Cardiac muscle cell (in vitro differentiated cells and primary cell): ENCODE measurements at places on chromosomes 5 and 9.

- DNase-seq: no peak
- H3K27ac ChIP-seq: no peak overlapping the region
- H3K4me1 ChIP-seq: no peaks in the 10 kb centered on the region
- no peaks in the 10 kb centered on the region for H3K36me3 ChIP-seq
Measured at GRCh38 chr5:12902611-12903010, 998.4 kb upstream of the CTNND2 start.

GRCh38 chr9:131667576-131667975 lies 72.3 kb downstream of the RAPGEF1 start:
- H3K27ac ChIP-seq: no peak overlapping the region
- no peaks in the 10 kb centered on the region for H3K36me3 ChIP-seq
- H3K4me3 ChIP-seq: no peak overlapping the region

DNA sequence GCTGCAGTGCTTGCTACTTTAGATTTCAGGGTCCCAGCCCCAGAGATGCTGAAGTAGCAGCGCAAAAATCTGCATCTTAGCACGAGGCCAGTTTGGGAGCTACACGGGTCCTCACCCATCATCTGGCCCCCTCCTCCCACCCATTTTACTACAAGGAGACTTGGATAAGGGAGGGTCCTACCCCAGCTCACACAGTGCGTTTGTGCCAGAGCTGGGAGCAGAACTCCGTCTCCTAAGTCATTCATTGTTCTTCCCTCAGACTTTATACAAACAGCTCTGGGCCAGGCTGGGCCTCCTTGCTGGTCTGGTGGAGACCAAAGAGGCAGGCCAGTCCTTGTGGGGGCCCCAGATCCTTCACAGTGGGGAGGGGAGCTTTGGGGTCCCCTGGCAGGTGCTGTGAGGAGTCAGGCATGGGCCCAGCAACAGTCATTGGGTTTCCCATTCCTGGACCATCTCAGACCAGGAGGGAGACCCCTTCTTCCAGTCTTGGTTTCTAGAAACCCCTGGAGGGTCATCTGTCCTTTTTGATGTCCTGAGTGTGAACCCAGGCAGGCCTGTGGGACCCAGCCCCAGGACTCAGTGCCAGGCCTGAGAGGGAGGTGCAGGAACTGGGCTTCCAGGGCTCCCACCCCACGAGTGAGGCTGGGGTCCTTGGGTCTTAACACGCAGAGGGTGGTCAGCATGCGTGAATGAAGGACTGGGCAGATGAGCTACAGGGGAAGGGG lies 2.3 kb upstream of the IL17B start:
- H3K27me3 ChIP-seq: no peaks in the 10 kb centered on the region
- H3K27ac ChIP-seq: peak overlapping the region; percentile 99
- peaks cover 50% of the 10 kb centered on the region for H3K4me1 ChIP-seq
- no peak overlapping the region for H3K4me3 ChIP-seq

GRCh38 chr9:3916411-3916810 lies 383.5 kb downstream of the GLIS3 start:
- H3K36me3 ChIP-seq: no peaks in the 10 kb centered on the region
- no peak overlapping the region for H3K27ac ChIP-seq
- H3K4me3 ChIP-seq: no peak overlapping the region
- no peaks in the 10 kb centered on the region for H3K27me3 ChIP-seq
- DNase-seq: no peak

- no peaks in the 10 kb centered on the region for H3K27me3 ChIP-seq
- H3K36me3 ChIP-seq: peaks cover 32% of the 10 kb centered on the region
Measured at GRCh38 chr5:58457050-58457449, 2.8 kb downstream of the PLK2 start.

- no peak overlapping the region for H3K27ac ChIP-seq
- no peaks in the 10 kb centered on the region for H3K36me3 ChIP-seq
- H3K4me1 ChIP-seq: no peaks in the 10 kb centered on the region
- DNase-seq: peak; percentile 53
- H3K27me3 ChIP-seq: no peaks in the 10 kb centered on the region
Measured at GRCh38 chr5:150672237-150672883, 11.3 kb downstream of the MYOZ3 start.

DNA sequence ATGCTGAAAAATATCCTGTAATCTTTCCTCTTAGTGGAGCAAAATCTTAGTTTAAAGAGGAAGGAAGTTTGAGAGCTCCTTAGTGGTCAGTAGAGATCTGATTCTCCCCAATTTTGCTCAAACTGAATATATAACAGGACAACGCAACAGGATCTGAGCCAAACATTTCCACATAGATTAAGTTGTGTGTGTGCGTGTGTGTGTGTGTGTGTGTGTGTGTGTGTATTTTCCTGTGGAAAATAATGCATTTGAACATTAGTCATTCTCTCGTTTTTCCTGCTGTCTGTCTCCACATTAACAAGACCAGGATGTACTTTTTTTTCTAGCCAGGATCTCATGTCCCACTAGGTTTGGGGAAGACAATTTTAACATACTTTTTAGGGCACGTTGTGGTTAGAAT lies 312.1 kb upstream of the CDH18 start:
- DNase-seq: no peak
- no peaks in the 10 kb centered on the region for H3K36me3 ChIP-seq
- H3K27me3 ChIP-seq: no peaks in the 10 kb centered on the region
- no peak overlapping the region for H3K4me3 ChIP-seq
- H3K27ac ChIP-seq: no peak overlapping the region
- H3K4me1 ChIP-seq: no peaks in the 10 kb centered on the region

GRCh38 chr5:19369048-19369447 lies 619.0 kb downstream of the CDH18 start:
- H3K4me1 ChIP-seq: no peaks in the 10 kb centered on the region
- no peaks in the 10 kb centered on the region for H3K36me3 ChIP-seq
- no peaks in the 10 kb centered on the region for H3K27me3 ChIP-seq
- H3K4me3 ChIP-seq: no peak overlapping the region

DNA sequence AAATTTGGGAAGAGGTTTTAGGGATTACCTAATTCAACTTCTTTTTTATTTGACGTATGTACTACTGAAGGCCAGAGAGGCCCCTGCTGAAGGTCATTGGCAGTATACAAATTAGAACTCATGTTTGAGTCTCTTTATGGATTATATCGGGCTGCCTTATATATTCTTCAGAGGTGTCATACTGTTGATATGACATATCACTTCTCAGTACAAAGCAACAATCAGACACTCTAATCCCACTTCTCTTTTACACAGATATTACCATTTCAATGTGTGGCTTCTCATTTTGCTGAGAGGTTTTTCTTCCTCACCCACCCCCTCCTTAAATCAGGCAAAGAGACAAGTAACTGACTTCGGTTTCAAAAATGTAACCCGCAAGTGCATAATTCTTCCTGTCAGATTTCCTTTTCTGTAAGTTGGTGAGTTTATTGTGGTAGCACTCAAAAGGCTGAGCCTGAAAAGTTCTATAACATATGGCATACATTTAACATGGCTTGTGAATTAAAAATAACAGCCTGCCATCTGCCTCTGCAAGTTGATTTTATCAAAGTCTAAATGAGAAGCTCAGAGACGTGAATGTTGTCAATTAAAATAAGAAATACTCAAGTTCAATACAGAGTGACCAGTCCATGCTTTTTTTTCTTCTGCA lies 163.6 kb upstream of the RORB start:
- no peaks in the 10 kb centered on the region for H3K36me3 ChIP-seq
- no peaks in the 10 kb centered on the region for H3K27me3 ChIP-seq
- no peak overlapping the region for H3K27ac ChIP-seq
- no peak for DNase-seq
- no peaks in the 10 kb centered on the region for H3K4me1 ChIP-seq

DNA sequence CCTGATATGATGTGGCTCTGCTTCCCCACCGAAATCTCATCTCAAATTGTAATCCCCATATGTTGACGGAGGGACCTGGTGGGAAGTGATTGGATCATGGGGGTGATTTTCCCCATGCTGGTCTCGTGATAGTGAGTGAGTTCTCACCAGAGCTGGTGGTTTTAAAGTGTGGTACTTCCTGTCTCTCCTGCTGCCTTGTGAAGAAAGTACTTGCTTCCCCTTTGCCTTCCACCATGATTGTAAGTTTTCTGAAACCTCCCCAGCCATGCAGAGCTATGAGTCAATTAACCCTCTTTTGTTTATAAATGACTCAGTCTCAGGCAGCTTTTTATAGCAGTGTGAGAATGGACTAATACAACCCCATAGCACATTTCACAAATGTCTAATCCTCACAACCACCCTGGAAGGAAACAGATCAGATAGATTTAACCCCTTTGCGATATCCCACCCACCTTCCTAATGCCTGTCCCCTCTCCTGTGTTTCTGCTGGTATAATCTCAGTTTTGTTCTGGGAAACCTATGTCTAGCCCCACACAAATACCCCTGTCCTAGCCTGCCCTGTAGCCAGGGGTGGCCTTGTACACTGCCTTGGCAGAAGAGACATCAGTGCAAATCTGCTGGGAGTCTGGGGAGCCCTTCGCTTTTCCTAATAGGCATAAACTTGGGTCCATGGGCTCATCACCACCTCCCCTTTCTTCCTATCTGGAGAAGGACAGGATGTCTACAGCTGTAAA lies 157.0 kb upstream of the RAI14 start:
- DNase-seq: peak; percentile 63
- H3K4me1 ChIP-seq: peaks cover 6% of the 10 kb centered on the region
- H3K27me3 ChIP-seq: no peaks in the 10 kb centered on the region
- H3K27ac ChIP-seq: no peak overlapping the region
- no peaks in the 10 kb centered on the region for H3K36me3 ChIP-seq
- no peak overlapping the region for H3K4me3 ChIP-seq

- no peak overlapping the region for H3K27ac ChIP-seq
- no peaks in the 10 kb centered on the region for H3K4me1 ChIP-seq
- H3K27me3 ChIP-seq: peaks cover 19% of the 10 kb centered on the region
- H3K4me3 ChIP-seq: no peak overlapping the region
- DNase-seq: no peak
Measured at GRCh38 chr9:109535365-109535764, 37.3 kb upstream of the PTPN3 start.

GRCh38 chr9:130215341-130216119 lies 43.3 kb downstream of the NCS1 start:
- H3K36me3 ChIP-seq: peaks cover 5% of the 10 kb centered on the region
- no peak overlapping the region for H3K4me3 ChIP-seq
- H3K27me3 ChIP-seq: no peaks in the 10 kb centered on the region

GRCh38 chr5:61450493-61451279 lies 118.6 kb downstream of the ZSWIM6 start:
- H3K27me3 ChIP-seq: no peaks in the 10 kb centered on the region
- no peak overlapping the region for H3K27ac ChIP-seq
- H3K36me3 ChIP-seq: no peaks in the 10 kb centered on the region
- H3K4me3 ChIP-seq: no peak overlapping the region
- no peak for DNase-seq

- DNase-seq: no peak
- no peaks in the 10 kb centered on the region for H3K4me1 ChIP-seq
- H3K27me3 ChIP-seq: no peaks in the 10 kb centered on the region
- H3K36me3 ChIP-seq: no peaks in the 10 kb centered on the region
- H3K4me3 ChIP-seq: no peak overlapping the region
Measured at GRCh38 chr9:120982836-120983235, 56.2 kb upstream of the TRAF1 start.

- no peak overlapping the region for H3K27ac ChIP-seq
- H3K27me3 ChIP-seq: no peaks in the 10 kb centered on the region
- H3K4me3 ChIP-seq: no peak overlapping the region
- H3K36me3 ChIP-seq: no peaks in the 10 kb centered on the region
Measured at GRCh38 chr5:154234551-154234950, 44.0 kb downstream of the GALNT10 start.

GRCh38 chr9:73869264-73869663 lies 627.9 kb upstream of the RORB start:
- no peak overlapping the region for H3K27ac ChIP-seq
- no peaks in the 10 kb centered on the region for H3K27me3 ChIP-seq
- H3K4me3 ChIP-seq: no peak overlapping the region
- no peaks in the 10 kb centered on the region for H3K4me1 ChIP-seq

DNA sequence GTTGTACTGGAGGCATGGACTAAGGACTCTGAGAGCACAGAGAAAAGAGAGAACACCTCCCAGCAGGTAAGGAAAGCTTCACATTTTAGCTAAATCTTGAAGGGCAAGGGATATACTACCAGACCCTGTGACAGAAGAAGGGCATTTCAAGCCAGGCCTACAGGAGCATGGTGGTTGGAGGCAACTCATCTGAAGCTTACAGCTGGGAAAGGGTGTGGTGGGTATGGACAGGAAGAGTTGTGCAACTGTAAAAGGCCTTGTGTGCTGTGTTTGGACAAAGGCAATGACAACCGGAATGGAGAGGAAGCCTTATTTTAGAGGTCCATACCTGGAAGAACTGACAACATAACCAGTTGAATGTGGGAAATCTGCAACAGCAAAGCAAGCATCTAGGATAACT lies 31.2 kb downstream of the NIPSNAP3B start:
- DNase-seq: no peak
- H3K27ac ChIP-seq: peak overlapping the region; percentile 88
- peaks cover 43% of the 10 kb centered on the region for H3K36me3 ChIP-seq
- no peak overlapping the region for H3K4me3 ChIP-seq
- peaks cover 43% of the 10 kb centered on the region for H3K4me1 ChIP-seq

- no peaks in the 10 kb centered on the region for H3K36me3 ChIP-seq
- no peak overlapping the region for H3K27ac ChIP-seq
- no peaks in the 10 kb centered on the region for H3K4me1 ChIP-seq
- H3K27me3 ChIP-seq: no peaks in the 10 kb centered on the region
Measured at GRCh38 chr5:99929067-99929805, 605.9 kb upstream of the FAM174A start.

DNA sequence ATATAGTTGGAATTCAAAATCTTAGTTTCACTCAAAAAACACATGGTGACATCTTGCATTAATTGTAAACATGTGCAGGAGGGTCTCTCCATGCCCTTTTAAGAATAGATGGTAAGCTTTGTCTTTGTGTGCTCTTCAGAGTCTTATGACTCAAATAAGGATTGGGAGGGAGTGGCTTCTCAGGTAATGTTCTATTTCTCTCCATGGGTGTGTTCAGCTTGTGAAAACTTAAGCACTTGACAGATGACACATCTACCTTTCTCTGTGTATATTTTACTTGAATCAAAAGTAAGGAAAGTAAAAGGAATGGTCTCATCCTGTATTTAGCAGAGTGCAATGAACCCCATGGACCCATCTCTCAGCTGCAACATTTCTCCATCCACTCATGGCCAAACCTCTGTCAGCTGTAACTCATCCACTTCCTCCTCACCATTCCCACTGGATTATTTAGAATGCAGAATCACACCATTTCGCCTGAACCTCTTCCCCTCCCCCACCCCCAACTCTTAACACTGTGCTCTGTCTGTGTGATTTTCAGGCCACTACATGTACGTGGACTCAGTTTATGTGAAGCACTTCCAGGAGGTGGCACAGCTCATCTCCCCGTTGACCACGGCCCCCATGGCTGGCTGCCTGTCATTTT lies 82.1 kb downstream of the MAMDC2 start:
- no peak overlapping the region for H3K4me3 ChIP-seq
- no peak overlapping the region for H3K27ac ChIP-seq
- no peaks in the 10 kb centered on the region for H3K27me3 ChIP-seq
- DNase-seq: no peak

- H3K36me3 ChIP-seq: no peaks in the 10 kb centered on the region
- H3K4me1 ChIP-seq: no peaks in the 10 kb centered on the region
- H3K27me3 ChIP-seq: no peaks in the 10 kb centered on the region
- DNase-seq: peak; percentile 94
Measured at GRCh38 chr9:4837261-4838188, 44.8 kb downstream of the RCL1 start.

- no peak for DNase-seq
- no peaks in the 10 kb centered on the region for H3K27me3 ChIP-seq
- no peak overlapping the region for H3K4me3 ChIP-seq
- peaks cover 8% of the 10 kb centered on the region for H3K36me3 ChIP-seq
- no peaks in the 10 kb centered on the region for H3K4me1 ChIP-seq
Measured at GRCh38 chr5:108367679-108368334, 14.1 kb downstream of the FBXL17 start.
